Skeletal muscle tissue (tissue), 5 donors: ENCODE measurements at places on chromosomes 16 and 17. TPM values are rescaled to one million over a fixed set of nuclear protein-coding genes. Genes with fewer than 3 reads are reported as not detected.

The MYO1D gene
- total RNA-seq, result 15.1 TPM

The STH gene
- total RNA-seq, result not detected

The OR4D1 gene
- total RNA-seq, result not detected

The ENPP7 gene
- total RNA-seq, result not detected

The TP53TG3 gene
- total RNA-seq, result not detected

The KRTAP2-2 gene
- total RNA-seq, result not detected
